ENCODE measurements at places on chromosomes 1 and 21. TPM values are rescaled to one million over a fixed set of nuclear protein-coding genes. Genes with fewer than 3 reads are reported as not detected.

EDN2 gene
- not detected for total RNA-seq

UMODL1 gene
- not detected for total RNA-seq

TACSTD2 gene
- total RNA-seq: not detected

CLCA1 gene
- not detected for total RNA-seq

C2CD4D gene
- total RNA-seq: 3.3 TPM

ALX3 gene
- not detected for total RNA-seq

INKA2 gene
- 2.3 TPM for total RNA-seq

FAM151A gene
- not detected for total RNA-seq

CDCA8 gene
- total RNA-seq: 55.0 TPM
